ENCODE measurements at places on chromosomes 13 and 19.

DNA sequence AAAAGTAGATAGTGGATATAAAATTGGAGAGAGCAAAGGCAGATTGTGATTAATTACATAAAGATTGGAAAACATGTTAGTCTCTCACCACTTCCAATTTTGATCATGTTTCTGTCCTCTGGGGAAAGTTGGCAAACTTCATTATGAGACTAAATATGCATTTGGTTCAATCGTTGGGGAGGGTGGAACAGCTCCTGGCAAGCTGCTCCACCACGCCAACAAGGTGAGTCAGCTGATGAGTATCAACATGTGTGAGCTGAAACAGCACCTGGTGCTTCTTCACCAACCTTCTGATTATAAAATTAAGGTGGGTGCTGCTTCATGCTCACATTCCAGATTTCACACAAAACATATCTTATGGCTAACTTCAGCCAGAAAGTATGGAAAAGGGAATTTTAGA lies 1784.6 kb downstream of the SLITRK5 start:
- DNase-seq, result no peak

GRCh38 chr19:4536798-4537197 lies 1.8 kb upstream of the PLIN5 start:
- no peak for DNase-seq

DNA sequence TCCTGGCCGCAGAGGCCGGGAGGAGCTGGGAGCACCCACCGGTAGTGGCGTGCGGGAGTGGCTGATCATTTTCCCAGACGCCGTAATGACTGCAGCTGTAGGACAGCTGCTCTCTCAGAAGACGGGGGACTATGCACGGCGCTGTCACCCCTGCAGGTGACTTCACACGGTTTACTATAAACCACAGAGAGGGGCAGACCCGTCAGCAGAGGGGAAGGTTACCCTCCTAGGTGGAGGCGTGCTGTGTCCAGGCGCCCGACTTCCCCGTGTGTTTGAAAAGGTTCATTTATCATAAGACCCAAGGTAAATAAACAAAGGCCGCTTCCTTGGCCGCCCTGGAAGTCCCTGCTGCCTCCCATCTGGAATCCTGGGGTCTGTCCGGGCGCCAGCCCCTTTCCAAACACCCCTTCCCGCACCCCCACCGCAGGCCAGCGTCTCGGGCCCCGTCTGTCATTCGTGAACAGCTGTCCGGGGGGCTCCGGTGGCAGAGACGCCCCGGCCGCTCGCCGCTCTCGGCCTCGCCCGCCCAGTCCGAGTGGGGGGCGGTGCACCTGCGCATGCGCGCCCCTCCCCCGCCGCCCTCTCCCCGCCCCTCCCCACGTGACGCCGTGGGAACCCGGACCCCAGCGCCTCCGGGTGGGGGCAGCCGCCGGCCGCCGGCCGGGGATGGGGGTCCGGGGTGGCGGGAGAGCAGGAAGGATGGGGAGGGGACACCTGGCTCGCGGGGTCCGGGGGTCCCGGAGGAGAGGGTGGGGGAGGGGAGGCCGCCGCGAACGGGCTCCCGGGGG lies 915 bp downstream of the SHC2 start:
- DNase-seq, result no peak

- no peak for DNase-seq
Observed at GRCh38 chr19:2132731-2133490, 18.5 kb downstream of the AP3D1 start.

- DNase-seq, result no peak
Observed at GRCh38 chr13:24212674-24213073, 52.2 kb downstream of the SPATA13 start.

GRCh38 chr19:5651361-5651760 lies 28.5 kb downstream of the SAFB start:
- DNase-seq, result no peak

DNA sequence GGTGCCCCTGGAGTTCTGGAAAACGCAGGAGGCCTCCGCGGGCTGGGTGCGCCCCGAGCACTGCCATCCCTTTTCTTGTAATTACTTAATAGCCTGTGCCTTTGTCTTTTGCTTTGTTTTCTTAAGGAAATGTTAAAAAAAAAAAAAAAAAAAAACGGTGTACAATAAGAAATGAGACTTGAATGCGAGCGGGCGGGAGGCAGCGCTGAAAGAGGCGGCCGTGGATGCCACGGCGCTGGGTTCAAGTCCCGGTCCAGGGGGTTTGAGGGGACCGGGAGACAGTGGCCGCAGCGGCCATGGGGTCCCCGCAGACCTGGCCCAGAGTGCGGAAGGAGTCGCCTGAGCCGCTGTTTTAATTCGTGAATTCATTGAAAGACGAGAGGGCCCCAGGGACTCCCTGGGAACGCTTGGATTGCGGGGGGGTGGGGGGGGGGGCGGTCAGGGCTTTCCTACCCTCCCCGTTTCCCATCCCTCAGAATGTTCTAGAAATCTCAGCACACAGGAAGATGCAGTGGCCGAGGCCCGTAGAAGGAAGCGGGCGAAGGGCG lies 349.2 kb upstream of the ARGLU1 start:
- no peak for DNase-seq

DNA sequence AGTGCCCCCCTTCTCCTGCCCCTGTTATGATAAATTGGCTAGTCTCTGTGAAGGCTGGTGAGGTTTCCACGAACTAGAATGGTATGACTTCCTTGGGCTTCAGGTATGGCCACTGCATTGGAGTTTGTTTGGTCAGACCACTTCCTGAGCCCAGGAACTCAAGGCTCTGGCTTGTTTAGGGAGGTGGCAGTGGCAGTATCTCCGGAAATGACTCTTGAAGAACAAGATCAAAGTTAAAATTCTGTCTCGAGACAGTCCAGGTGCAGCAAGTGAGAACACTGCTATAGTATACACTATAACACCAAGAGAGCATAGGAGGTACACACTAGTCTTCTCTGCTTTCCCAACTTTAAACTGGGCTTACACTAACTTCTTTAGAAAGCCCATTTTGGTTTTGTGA lies 309.1 kb downstream of the KLF12 start:
- no peak for DNase-seq

GRCh38 chr13:26855921-26856320 lies 95.3 kb upstream of the GPR12 start:
- no peak for DNase-seq

DNA sequence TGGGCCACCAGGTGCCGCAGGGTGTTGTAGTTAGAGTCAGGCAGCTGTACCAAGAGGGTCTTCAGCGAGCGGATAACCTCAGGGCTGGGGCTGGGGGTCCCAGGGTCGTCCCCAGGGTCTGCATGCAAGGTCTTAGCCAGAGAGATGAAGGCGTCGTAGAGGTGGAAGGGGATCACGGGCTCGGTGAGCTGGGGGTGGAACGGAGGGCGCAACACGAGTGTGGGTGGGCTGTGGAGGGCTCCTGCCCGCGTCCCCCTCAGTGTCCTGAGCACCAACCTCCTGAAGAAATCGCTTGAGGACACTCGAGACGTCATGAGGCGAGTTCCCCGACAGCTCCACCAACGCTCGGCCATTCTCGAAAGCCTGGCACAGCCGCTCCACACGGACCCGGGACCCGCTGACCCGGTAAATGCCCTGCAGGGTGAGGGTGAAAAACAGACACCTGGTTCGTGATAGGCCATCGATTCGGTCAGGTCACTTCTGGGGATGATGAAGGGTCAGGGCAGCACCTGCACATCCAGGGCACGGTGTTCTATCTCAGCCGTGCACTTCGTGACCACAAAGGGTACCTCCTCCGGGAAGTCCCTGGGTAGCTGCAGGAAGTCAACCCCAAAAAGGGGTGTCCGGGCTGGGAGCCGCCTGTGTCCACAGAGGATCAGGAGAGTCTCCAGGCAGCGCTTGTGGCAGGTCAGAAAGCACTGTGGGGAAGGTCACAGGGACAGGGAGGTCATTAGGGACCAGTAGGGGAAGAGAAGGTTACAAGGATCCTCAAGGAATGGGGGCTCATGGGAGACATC lies 6.7 kb upstream of the LPAR2 start:
- no peak for DNase-seq

DNA sequence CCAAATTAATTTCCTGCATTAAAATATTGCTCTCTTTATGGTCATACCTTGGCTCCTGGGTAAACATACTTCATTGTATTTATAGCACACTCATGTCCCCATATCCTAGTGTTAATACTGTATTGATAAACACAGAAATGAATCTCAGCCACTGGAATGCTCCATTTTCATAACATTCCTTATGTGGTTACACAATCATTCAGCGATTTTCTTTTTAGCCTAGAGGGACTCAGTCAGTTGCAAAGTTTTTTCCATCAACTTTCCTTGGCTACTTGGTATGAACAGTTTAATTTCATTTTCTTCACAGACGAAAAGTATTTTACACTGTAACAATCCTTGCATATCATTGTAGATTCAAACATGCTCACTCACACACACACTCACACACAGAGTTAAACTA lies 471.5 kb downstream of the FGF14 start:
- no peak for DNase-seq

DNA sequence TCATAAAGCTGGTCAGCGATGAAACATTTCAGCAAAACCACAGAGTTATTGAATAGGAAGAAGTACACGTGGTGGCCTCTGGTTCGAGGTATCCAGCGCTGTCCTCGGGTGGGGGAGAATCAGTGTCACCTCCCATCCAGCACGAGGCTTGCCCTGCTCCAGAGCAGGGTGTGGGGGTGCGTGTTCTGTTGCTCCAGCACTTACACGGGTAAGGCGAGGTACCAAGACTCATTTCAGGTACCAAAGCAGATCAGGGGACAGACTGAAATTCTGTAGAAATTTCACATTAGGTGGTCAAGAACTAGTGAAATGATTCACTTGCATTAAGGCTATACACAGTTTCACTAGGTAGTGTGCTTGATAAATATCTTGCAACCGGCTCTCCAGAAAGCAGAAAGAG lies 164.2 kb upstream of the SOX1 start:
- DNase-seq, result no peak

GRCh38 chr19:41175801-41176777 lies 16.9 kb upstream of the CYP2S1 start:
- DNase-seq, result no peak

- DNase-seq, result no peak
Observed at GRCh38 chr13:100620792-100621191, 32.2 kb upstream of the GGACT start.

DNA sequence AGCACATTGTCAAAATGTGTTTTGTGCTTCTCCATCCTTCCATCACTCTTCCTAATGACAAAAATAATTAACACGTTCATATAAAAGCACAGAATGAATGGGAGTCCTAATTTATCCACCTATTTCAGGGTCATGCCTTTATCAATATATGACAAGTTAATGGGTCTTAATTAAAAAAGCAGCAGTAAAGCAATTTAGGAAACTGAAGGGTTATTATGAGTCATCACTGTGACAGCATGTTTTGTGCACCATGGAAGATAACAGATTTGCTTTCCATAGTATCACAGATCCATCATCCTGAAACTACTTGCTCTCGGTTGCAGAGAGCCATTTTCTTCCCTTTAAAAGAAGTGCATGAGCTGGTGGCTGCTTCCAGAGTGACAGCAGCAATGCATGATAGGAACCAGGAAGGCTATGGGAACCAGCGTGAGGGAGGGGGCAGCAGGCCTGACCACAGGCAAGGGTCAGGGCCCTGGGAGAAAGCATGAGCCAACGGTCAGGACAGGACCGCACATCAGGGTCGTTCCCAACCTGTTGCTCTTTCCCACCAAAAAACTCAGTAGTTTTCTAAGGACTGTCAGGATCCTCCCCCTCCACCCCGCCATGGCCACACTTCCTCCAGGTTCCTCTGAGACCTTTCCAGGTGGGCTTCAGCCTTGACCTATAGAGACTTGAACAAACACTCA lies 784.1 kb downstream of the UQCRFS1 start:
- no peak for DNase-seq

- DNase-seq, result no peak
Observed at GRCh38 chr13:51746802-51747201, 57.2 kb downstream of the DHRS12 start.
